Stimulated activated CD8-positive, alpha-beta memory T cell treated with anti-CD3 and anti-CD28 coated beads, Interleukin-7, amount 100 ng/mL, for 4 hours (primary cell): ENCODE measurements at places on chromosomes 1 and 21.

DNA sequence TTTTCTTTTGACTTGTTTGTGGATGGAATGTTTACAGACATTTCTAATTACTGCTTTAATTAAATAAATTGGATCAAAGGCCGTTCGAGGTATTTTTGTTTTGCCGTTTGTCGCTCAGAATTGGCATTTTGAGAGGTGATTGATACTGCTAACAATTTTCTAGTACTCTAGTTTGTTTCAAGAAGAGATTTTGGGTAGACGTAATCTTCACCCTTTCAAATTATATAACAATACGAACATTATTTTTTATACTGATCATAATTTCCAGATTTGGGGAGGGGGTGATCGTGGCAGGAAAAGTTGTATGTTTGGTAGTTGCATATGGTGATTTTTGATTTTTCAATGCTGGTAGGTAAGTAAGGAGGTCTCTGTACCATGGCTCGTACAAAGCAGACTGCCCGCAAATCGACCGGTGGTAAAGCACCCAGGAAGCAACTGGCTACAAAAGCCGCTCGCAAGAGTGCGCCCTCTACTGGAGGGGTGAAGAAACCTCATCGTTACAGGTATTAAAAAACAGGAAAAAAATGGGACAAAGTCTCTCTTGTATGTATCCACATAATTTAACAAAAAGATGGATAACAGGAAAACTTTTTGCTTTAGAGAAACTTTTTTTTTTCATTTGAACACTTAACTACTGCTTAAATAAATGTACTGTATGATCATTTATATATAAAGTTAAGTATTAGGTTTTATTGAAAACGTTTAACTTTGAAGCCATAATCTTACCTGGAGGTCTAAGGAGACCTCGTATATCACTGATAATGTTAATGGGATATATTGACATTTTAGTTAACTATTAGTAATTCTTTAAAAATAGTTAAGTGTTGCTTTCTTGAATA, 1.7 kb downstream of the H3-3A start:
- no peak for DNase-seq

GRCh38 chr1:98388441-98388840, 273.1 kb upstream of the SNX7 start:
- peak; percentile 1 for DNase-seq

GRCh38 chr1:236451796-236452373, 57.8 kb downstream of the EDARADD start:
- peak; percentile 22 for DNase-seq

GRCh38 chr21:34345892-34346291, 17.9 kb upstream of the KCNE2 start:
- no peak for DNase-seq

DNA sequence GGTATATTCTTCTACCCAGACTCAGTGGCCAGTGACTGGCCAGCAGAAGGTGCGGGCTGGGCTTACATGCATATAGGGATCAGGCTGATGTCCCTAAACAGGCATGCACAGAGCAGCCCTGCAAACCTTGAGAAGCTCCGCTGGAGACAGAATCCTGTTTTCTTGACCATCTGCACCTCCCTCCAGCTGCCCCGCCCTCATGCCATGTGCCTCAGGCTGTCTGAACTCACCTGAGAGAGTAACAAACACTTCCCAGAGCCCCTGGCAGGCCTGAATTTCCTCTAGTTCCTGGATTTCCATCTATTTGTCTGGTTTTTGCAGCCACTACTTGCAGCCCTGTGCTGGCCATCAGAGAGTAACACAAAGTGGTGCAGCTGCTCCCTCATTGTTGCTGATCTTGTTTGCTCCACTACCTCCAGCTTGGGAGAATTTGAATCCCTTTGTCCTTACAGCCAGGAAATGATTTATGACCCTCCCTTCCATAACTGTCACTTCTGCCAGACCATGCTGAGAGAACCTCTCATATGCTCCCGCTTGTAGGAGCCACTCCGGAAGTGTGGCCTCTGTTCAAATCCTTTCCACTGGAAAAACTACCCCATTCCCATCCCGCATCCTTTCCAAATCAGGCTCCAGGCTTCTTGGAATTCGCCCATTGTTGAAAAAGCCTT, 113.6 kb downstream of the NMNAT2 start:
- no peak for DNase-seq

GRCh38 chr1:220628431-220628830, 61.7 kb upstream of the C1orf115 start:
- no peak for DNase-seq

DNA sequence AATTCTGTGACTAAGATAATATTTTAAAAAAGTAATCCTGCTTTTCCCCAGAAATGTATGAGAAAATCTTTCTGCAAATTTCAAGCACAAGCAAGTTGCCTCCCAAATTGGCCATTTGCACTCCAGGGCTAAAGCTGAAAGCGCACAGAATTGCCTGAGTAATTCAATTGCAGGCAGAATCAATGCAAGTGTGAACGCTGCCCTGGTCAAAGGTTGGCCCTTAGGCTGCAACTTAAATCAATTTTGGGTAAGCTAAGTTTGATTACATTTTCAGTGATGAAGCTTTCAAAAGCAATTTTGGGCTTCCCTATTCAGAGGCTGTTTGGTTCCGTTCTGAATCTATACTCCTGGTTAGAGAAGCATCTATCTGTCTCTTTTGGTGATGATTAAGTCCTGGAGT, 501.8 kb upstream of the ZRANB2 start:
- no peak for DNase-seq

GRCh38 chr1:90725657-90726424, 8.7 kb upstream of the BARHL2 start:
- no peak for DNase-seq
